Mesothelial cell of epicardium (in vitro differentiated cells): ENCODE measurements at places on chromosomes 4 and X. TPM values are rescaled to one million over a fixed set of nuclear protein-coding genes. Genes with fewer than 3 reads are reported as not detected.

Gene GPR119
- not detected in 3 replicates for total RNA-seq

DNA sequence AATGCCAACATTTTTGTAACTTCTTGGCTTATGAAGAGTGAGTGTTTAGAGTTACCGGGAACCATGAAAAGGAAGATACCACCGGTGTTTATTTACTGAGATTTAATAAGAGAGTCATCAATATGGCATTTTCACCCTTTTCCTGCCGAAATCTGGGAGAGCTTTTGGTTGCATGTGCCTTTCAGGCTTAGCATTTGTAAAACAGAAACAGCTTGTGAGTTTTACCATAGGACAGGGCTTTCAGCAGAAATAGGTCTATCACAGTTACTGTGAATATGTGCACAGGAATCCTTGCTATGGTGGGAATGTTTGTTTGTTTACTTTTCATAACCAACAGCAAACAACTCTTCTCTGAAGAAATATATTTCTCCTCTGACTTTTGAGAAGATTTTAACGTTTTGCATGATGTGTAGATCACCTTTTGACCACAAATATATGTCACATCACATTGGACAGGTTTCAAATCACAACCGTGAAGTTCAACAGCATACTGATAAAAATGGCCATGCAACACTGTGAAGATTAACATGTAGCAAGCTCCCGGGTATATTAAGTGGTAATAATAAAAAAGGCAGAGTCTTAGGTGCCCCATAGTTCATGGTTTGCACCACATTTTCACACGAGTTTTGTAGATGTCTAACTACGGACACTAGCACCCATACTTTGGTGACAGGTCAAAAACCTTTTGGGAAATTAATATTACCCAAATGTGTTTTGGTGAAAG lies 21.3 kb downstream of the ARHGAP24 start:
- DNase-seq, result no peak

GRCh38 chr4:101009471-101009870 lies 337.9 kb downstream of the PPP3CA start:
- DNase-seq, result no peak

DNA sequence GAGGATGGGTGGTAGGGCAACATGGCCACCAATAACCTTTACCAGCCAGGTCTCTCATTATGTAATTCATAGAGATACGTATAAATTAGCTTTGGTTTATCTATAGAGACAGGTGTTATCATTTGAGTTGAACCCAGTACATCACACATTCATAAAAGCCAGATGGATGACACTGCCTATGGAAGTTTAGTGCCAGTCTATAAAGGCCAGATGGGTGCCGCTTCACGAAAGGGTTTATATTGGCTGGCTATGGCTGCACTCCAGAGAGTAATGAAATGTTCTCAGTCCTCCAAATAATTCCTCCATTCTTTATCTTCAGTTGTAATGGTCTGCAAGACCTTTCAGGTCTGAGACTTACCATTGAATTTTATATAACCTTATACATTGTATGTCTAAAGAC lies 331.9 kb upstream of the NR3C2 start:
- no peak for DNase-seq

Gene PABPC1L2A
- not detected in 3 replicates for total RNA-seq

DNA sequence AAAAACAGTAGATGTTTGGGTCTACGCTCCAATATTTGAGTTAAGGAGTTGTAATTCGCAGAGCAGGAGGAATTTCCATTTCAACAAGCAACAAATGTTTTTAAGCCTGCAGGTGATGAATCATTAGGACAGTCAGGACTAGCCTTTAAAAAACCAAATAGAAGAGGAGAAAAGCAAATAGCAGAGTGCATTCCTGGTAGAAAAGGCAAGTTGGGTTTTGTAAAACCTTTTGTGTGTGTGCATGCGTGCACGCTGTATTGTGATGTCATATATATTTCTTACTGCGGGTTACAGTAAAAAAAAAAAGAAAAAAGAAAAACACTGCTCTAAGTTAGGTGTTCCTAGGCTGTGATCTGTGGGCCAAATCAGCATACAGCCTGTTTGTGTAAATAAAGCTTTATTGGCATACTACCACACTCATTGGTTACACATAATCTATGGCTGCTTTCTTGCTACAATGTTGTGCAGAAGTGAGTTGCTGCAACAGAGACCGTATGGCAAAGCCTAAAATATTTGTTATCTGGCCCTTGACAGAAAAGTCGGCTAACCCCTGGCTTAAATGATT lies 135.6 kb downstream of the MID1 start:
- no peak for DNase-seq

DNA sequence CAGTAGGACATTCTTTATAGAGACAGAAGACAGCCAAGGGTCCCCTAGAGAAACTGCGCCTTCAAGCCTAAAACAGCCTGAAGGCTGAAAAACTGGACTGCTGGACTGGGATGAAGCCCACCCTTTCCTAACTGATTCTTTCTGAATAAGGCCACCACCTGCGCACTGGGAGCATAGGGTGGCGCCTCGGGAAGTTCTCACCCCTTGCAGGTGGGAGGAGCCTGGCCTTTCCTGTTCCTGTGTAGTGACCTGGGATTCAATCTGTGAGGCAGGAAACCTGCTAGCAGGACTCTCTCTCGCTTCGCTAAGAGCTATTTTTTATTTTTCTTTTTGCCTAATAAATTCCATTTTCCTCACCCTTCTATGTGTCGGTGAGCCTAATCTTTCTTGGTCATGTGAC lies 61.8 kb upstream of the KLHL13 start:
- no peak for DNase-seq

GRCh38 chr4:55965585-55965984 lies 16.8 kb downstream of the CEP135 start:
- no peak for DNase-seq

Gene EIF1AX
- 69.6 to 75.0 TPM (median 70.9 TPM) in 3 replicates for total RNA-seq

Gene PWWP3B
- total RNA-seq, result 3.9 to 4.1 TPM (median 4.0 TPM) in 3 replicates

- DNase-seq, result no peak
These were observed 25.6 kb downstream of the IQSEC2 start for GRCh38 chrX:53255738-53256191.

- no peak for DNase-seq
These were observed 20.2 kb downstream of the GYG2 start for GRCh38 chrX:2848871-2849301.

GRCh38 chrX:96615448-96615847 lies 69.2 kb upstream of the DIAPH2 start:
- DNase-seq, result no peak

Gene SYTL4
- 1.2 TPM in 3 replicates for total RNA-seq

Gene GAR1
- total RNA-seq, result 25.6 to 29.5 TPM (median 27.8 TPM) in 3 replicates

DNA sequence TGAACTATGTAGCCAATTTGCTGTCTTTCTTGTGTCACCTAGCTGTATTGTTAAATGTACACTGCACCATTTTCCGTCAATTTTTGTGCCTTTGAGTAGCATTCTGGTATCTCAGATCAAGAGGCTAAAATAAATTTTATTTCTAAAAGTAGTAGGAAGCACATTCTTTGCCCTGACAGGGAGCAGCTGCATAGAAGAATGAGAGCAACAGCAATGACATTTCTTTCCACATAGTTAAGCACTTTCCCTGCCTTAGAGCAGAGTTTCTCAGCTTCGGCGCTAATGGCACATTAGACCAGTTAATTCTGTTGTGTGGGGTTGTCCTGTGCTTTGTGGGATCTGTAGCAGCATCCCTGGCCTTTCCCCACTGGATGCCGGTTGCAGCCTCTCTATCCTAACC lies 173.9 kb downstream of the CHIC2 start:
- DNase-seq, result no peak

GRCh38 chr4:177810220-177810619 lies 368.0 kb upstream of the AGA start:
- no peak for DNase-seq
